Cortex of kidney (tissue), 1 donor: ENCODE measurements at places on chromosomes 11 and 22.

- DNase-seq = no peak
These were observed 19.9 kb downstream of the CTNND1 start for GRCh38 chr11:57781529-57781943.

DNA sequence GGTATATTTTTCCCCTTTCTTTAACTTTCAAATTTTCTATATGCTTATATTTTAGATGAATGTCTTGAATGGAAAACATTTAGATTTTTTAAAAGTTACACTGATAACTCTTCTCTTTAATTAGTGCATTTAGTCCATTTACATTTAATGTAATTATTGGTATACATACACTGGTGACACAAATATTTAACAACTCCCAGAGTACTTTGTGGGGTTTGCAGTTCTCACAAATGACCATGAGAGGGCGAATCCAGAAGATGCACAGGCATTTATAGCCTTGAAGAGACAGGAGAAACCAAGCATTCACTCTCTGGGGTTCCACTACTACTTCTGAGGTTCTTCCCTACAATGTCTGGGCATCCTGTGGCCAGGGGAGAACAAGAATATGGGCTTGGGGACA is 125.1 kb downstream of the TIMP3 start:
- DNase-seq = no peak

DNA sequence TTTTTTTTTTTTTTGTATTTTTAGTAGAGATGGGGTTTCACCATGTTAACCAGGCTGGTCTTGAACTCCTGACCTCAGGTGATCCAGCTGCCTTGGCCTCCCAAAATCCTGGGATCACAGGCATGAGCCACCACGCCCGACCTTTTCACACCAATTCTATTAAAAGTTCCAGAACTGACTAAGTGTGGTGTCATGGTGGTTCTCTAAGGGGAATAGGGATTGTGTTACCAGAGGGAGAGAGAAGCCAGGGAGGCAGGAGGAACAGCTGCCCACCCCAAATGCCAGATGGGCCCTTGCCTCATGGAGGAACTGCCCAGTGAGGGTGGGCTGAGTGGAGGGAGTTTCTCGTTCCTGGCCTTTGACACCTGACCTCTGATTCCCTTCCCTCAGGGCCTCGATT is 5.9 kb downstream of the RPS6KA4 start:
- DNase-seq = no peak

DNA sequence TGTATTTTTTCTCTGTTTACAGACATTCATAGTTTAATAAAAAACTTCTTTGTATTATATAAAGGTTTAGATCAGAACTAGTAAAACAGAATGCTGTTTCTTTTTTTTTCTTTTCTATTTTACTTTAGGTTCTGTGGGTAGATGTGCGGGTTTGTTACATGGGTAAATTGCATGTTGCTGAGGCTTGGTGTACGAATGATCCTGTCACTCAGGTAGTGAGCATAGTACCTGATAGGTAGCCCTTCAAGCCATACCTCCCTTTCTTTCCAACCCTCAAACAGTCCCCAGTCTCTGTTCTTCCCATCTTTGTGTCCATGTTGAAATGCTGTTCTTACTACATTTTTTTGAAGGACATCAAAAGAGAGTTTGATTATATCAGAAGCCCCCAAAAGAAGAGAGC is 3.2 kb downstream of the ATM start:
- no peak for DNase-seq

- no peak for DNase-seq
These were observed 2.1 kb downstream of the FXYD6 start for GRCh38 chr11:117874253-117874909.

GRCh38 chr11:15169815-15170551 is 55.3 kb downstream of the INSC start:
- DNase-seq = no peak

- DNase-seq = no peak
These were observed 17.1 kb downstream of the WNT7B start for GRCh38 chr22:45959719-45960476.

DNA sequence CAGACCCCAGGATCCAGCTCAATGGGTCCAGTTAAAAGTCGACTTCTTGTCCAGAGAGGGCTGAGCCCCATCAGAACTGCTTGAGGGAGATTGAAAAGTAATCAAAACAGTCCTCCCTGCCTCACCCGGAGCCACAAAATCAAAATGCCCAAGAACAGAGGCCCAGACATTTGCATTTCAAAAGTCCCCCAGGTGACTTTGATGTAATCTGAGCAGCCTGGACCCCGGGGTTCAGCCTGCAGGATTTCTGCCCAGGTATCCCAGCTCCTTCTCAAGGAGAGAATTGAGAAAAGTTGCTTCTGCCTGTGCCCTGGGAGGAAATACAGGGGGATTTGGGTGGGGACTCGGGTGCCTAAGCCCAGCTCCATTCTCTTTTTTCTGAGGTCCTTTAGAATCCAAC is 1385.0 kb downstream of the TBC1D22A start:
- DNase-seq = no peak

- DNase-seq = no peak
These were observed at the start of gene KDELR3 for GRCh38 chr22:38467904-38468442. TSS of gene KDELR3 (plus strand) at chr22:38468096. CDS start at chr22:38468234, 138 bp downstream.

DNA sequence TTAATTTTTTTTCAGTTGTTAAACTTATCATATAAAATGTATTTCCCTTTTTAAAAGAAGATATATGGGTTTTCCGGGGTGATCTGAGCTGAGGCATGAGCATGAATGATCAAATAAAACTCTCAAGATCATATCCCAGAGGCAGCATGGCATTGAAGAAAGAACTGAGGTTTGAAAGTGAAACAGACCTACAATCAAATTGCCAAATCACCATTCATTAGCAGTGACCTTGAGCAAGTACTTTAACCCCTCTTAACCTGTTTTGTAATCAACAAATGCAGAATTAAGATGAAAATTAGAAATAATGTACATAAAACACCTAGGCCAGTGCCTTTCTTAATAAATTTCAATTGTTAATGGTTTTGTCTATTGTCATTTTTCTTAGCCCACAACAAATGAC is 116.0 kb downstream of the RBFOX2 start:
- DNase-seq = no peak

GRCh38 chr22:50536226-50536625 is 6.4 kb upstream of the TYMP start:
- DNase-seq = no peak

- DNase-seq = no peak
These were observed 182.6 kb downstream of the ST3GAL4 start for GRCh38 chr11:126538071-126538470.

DNA sequence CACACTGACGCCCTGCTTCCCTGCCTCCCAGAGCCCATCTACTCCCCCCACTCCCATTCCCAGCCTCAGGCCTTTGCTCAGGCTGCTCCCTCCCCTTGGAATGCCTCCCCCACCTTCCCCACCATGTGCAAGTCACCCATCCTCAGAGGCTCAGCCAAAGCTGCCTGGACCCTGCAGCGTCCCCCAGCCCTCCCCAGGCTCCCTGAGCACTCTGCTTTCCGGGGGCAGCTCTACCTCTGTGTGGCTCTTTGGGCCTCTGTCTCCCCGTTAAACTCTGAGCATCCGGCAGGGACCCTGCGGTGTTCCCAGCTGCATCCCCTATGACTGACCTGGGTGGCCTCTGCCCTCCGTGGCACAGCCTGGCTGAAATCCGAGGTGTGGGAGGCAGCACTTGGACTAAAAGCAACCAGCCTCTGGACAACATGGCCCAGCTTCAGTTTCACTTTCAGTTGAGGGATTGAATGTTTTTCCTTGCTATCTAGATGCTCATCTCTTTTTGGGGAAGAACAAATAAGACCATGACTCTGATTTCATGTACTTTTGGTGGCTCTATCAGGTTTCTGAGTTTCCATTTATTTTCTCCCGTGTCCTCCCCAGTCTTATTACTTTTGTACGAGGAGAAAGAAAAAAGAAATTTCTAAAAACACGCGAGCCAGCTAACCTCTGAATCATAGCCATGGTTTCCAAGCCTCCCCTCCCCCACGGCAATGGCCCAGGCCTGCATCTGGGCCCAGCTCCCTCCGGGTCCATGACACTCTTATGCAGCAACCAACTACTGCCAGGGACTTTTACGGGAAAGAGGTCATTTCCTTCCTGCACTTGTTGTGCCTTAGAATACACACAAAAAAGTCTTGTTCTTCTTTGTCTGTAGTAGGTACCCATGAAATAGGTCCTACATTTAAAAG is 3.8 kb downstream of the APOL3 start:
- DNase-seq = no peak

- DNase-seq = no peak
These were observed 252.1 kb upstream of the PITPNB start for GRCh38 chr22:28171115-28171514.

DNA sequence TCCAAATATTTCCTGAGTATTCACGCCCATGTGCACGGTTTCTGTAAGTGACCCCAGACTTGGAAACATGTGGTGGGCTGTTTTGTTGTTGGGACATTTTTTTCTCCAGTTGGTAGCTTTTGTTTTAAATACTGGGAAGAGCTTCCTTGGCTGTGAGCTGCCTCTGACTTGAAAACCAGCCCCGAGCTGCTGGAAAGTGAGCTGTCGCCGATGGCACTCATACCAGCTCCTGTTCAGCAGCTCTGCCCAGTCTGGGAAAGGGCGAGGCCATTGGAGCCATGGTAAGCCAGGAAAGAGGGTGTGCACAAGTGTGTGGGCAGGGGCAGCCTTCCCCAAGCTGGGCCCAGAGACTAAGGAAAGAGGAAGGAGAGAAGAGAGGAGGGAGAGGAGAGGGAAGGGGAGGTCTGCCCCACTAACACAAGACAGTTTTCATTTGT is 3.2 kb upstream of the FLI1 start:
- no peak for DNase-seq

- DNase-seq = no peak
These were observed 19.1 kb upstream of the XBP1 start for GRCh38 chr22:28819253-28820096.

DNA sequence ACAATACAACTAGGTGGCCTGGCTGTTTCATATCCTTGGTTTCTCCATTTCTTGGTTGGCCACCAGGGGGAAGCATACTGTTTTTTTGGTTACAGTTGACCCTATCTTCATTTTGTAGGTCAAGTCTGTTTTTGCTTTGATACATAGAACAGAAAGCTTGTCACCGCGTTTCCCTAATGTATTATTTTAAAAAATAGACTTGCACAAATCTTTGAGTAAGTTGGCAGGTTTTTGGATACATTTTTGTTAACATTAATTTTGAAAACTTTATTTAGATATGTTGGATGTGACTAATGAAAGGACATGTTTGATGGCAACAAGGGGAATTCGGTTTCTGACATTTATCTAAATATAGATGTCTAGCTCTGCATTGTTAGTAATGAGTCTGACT is 3.0 kb downstream of the NCR3LG1 start:
- no peak for DNase-seq

- no peak for DNase-seq
These were observed 718.8 kb downstream of the CNTN5 start for GRCh38 chr11:99739464-99740089.

DNA sequence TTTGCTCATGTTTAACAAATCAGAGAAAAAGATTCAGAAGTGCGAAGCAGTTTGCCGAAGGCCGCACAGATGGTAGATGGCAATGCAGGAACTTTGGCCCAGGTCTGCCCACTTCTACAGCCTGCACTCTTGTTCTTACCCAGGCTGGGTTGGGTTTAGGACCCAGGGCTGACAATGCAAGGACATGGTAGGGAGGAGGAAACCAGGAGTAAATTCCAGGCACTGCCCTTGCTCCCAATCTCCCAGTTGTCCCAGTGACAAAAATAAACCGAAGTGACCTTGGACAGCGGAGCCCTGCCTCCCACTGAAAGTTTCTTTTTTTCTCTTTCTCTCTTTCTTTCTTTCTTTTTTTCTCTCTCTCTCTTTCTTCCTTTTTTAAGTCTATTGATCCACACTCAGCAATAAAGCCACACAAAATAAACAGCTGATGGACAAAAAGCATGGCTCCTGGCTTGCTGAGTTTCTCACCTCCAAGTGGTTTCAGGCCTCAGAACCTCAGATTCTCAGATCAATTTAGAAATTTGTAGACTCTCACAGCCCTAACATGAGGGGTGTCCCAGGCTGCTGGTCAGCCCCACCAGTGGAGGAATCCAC is 33.5 kb upstream of the FCHSD2 start:
- DNase-seq = no peak

- DNase-seq = no peak
These were observed 11.3 kb downstream of the TMEM216 start for GRCh38 chr11:61403658-61404057.

DNA sequence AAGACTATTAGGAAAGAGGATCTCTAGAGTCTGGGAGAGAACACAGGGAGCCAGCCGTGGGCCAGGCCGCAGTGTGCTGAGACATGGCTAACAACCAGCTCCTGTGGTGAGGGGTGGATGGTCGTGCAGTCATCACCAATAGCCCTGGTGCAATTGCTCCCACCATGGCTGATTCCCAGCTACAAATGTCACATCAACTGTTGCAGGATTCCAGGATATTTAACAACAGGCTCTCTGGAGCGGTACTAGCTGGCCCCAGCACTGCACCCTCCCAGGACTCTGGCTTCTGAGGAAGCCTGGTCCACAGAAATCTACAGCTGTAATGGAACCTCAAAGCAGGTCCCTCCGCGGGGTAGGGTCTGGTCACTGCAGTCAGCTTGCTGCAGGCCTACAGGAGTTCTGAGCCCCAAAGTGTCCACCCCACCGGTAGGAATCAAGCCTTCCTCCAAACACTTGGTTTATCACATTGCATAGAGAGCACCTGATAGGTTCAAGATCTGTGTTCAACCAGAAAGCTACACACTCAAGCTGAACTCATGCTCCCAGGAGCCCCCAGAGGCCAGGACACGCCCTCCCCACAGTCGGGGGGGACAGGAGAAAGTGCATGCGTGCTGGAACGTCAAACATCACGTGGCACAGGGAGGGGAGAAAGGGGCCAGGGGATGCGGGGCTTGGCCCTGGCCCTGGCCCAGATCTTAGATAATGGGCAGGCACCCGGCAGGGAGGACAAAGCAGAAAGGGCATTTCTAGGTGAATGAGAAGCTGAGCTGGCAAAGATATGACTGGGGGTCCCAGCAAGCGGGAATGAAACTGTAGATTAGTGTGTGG is 609.0 kb downstream of the TBC1D22A start:
- no peak for DNase-seq

GRCh38 chr11:126595560-126595959 is 240.1 kb downstream of the ST3GAL4 start:
- DNase-seq = no peak

GRCh38 chr11:122668562-122669090 is 13.1 kb downstream of the UBASH3B start:
- DNase-seq = no peak

DNA sequence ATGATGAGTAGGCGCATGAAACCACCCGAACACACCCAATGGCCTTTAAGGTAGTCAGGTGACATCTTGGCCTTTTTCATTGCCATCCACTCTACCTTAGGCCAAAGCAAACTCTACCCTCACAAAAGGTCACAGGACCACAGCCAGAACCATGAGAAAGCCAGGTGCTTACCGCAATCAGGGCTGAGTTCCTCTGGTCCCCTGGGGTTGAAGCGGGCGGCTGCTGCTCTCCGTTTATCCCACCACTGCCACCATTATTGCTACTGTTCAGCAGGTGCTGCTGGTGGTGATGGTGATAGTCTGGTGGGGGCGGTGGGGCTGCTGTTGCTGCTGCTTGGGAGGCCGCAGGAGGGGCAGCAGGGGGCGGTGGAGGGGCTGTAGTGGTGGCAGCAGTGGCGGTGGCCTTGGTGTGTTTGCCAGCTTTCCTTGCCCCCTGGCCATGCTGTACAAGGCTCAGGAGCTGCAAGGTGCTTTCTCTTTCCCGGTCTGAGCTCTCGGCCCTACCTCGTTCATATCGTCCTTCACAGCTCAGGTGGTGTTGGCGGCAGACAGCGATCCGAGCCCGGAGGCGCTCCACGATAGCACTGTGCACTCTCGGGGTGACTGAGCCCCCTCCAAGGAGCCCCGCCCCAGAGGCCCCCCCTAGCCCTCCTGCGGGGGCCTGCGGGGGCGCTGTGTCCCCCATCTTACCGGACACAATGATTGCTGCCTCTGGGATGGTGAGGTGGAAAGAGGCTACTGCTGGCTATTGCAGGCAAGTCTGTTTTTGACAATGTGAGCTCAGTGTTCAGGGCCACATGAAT is 1.6 kb downstream of the MAML2 start:
- no peak for DNase-seq
